ENCODE measurements at places on chromosomes 6 and 20.
A peak's percentile ranks its signal among the peaks of the same experiment; 100 is the strongest.

GRCh38 chr6:29763491-29764289, 40.5 kb downstream of the HLA-F start:
- peak; percentile 57 for DNase-seq

- no peak for DNase-seq
Observed at GRCh38 chr20:61490721-61491120, 238.7 kb downstream of the CDH4 start.

- DNase-seq = no peak
Observed at GRCh38 chr20:18676396-18676795, 88.5 kb downstream of the DTD1 start.

DNA sequence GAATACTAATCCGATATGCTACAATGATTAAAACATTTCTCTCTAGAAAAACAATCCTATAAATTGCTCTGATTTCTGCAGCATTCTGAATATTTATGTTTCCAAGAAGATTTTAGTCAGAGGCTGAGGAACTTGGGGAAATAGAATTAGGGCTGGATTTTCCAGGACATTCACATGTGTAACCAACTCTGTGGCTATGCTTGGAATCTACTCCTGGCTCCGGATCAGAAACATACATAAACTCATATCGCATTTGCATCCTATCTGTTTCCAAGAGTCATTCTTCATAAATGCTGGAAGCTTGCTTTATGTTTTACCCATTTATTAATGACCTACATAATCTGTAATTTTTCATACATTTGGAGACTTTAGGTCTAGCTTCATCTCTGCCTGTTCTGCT, 459.9 kb upstream of the MARCKS start:
- no peak for DNase-seq

- DNase-seq = peak; percentile 69
Observed at GRCh38 chr6:4017834-4018170, 61.1 kb downstream of the FAM217A start.

- no peak for DNase-seq
Observed at GRCh38 chr20:10961651-10962288, 288.0 kb upstream of the JAG1 start.

DNA sequence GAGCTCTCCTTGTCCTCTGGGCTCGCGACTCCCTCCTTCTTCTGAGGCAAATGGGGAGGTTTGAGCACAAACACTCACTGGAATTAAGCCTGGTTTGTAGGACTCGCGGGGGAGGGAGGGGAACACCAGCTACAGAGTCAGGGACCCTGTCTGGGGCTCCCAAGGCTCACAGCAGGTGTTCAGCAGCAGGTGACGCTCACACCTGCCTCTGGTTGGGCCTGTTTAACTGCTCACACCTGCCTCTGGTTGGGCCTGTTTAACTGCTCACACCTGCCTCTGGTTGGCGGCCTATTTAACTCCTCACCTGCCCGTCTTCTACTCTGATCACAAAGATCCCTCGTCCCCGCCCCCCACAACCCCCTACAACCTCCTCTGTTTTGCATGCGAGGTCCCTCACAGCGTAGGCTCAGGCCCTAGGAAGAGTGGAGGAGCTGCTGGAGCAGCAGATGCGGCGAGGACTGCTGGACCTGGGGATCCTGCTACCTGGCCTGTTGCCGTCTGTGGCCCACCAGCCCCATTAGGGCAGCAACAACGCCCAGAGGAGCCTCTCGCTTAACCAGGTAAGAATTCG, 181.9 kb downstream of the ERMARD start:
- no peak for DNase-seq
